ENCODE measurements at places on chromosomes 5 and 9.
A peak's percentile ranks its signal among the peaks of the same experiment; 100 is the strongest.

DNA sequence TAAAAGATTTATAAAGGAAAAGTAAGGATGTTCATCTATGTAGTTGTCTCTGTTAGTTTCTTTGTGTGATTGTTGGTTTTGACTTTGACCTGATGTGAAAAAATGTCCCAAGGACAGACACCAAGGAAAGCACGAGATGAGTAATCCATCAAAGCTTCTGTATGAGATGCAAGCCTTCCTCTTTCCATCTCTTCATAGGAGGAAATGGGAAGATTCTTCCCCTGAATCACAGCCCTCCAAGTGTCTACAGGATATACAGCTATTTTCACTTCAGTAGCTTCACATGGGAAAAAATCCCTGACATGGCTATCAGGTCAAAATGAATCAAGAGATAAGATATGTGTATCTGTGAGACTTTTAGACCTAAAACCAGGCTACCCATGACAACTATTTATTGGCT, 29.0 kb upstream of the CEMIP2 start:
- no peak for DNase-seq

DNA sequence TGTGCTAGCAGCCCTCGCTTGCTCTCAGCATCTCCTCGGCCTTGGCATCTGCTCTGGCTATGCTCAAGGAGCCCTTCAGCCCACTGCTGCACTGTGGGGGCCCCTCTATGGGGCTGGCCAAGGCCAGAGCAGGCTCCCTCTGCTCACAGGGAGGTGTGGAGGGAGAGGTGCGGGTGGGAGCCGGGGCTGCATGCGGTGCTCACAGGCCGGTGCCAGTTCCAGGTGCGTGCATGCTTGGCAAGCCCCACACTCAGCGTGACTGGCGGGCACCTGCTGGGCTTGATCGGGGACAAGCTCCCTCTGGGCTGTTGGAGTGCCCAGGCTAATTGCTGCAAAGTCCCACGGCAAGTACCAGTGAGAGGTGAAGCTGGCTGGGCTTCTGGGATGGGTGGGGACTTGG, 170.5 kb downstream of the TRIM36 start:
- DNase-seq: no peak

DNA sequence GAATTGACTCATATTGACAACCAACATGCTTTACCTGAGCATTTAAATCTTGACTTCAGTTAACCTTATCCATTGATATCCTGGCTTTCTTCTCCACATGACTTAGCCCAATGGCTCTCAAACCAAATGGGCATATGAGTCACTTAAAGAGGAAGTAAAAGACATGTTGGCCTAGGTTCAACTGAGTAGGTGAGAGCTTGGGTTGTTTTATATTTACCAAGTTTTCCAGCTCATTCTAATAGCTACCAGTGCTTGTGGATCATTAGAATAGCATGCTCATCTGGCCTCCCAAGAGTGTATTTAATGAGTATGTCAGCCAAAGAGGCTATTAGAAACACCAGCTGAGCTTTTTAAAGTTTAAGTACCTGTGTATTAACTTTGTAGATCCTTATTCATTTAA, 1049.0 kb downstream of the PTPRD start:
- DNase-seq: no peak

- DNase-seq: no peak
Measured at GRCh38 chr5:10707198-10708142, 53.6 kb downstream of the DAP start.

DNA sequence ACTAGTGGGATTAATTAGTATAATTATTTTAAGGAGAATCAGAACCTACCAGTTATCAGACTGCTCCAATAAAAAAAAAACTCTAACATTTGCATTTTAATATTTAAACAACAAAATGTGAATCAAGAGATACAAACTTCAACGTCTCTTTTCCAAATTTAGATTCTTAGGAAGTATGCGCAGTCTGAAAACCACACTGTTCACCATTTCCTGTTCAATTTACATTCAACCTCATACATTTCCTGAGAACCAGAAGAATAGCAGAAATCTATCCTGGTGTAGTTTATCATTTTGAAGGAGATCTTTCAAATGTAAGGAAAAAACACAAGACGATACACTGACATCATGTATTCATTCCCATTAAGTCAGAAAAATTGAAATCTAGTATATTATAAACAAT, 869.2 kb downstream of the EFNA5 start:
- DNase-seq: no peak

DNA sequence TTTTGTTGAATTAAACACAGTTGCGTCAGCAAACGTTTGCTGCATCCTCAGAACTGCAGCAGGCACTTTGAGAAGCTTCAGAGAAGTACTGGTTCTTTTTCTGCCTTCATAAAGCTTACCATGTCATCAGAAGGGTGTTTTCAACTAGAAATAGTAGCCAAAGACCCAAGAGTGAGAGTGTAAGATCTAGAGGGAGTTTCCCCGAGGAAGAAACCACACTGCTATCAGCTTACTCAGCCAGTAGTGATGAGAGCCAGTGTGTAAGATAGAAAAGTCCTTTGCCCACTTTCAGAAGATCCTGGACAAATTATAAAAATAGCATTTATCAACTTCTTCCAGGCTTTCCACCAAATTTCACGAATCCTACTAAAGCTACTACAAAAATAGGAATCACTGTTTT, 154.5 kb downstream of the PAPPA start:
- no peak for DNase-seq

DNA sequence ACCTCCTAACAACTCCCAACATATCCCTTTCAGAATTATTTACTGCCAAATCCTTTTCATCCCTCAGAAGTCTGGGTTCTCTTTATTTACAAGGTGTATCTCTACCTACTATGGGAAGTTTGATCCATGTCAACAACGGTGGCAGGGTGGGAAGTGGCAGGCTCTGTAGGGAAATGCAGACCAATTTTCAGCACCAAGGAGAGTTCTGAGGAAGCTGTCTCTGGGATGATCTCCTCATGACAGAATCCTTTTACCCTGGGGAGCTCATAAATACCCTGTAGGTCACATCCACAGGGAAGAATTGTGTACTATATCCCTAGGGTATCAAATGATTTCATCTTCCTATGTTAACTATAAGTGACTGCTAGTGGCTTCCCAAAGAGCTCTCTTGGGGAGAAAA, 107.8 kb upstream of the NEK6 start:
- DNase-seq: no peak

- DNase-seq: peak; percentile 78
Measured at GRCh38 chr9:89522261-89522958, 24.5 kb upstream of the SEMA4D start.
